ENCODE measurements at places on chromosomes 2 and 18.
A peak's percentile ranks its signal among the peaks of the same experiment; 100 is the strongest.

GRCh38 chr2:152504618-152505017, 169.6 kb downstream of the FMNL2 start:
- DNase-seq = no peak

GRCh38 chr18:25650201-25650941, 298.4 kb upstream of the ZNF521 start:
- DNase-seq = no peak

GRCh38 chr2:20187331-20187730, 37.6 kb downstream of the SDC1 start:
- no peak for DNase-seq

GRCh38 chr2:100603414-100603813, 40.6 kb downstream of the PDCL3 start:
- DNase-seq = no peak

DNA sequence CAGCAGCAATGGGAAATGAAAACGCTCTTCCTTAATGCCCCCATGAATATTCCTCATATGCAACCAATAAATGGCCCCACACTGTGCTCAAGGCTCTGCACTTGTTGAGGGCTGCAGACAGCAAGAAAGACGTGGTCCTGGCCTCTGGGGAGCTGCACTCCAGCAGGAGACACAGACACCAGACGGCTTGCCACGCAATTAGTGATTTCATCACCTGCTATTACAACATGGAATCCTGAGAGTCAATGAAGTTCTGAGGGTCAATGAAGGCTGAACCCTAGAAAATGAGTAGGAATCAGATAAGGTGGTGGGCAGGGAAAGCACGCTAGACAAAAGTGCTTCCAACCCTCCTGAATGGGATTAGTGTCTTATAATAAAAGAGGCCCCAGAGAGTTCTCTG, 18.9 kb downstream of the CREG2 start:
- DNase-seq = no peak

DNA sequence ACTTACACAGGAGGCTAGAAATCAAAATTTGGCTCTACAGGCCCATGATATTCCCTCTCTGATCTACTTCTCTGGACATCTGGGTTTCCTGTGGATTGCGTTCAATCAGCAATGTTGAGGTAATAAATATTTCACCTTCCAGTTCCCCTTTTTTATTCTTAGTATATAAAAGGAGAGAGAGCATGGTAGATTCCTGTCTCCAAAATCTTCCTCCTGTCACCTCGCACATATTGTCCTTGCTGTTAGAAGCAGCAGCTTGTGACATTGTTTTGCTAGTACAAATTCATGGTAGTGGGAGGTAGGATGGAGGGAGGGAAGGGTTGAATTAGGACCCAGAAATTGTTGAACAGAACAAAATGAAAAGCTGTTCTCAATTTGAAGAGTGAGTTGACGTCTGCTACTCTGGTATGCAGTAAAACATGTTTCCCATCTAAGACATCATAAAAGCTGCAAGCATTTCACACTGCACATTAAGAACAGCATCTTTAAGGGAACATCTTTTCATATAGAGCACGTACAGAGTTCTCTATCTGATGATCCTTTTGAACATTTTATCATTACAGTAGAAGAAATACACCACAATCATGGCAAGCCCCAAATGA, 156.4 kb downstream of the RDH14 start:
- DNase-seq = no peak

DNA sequence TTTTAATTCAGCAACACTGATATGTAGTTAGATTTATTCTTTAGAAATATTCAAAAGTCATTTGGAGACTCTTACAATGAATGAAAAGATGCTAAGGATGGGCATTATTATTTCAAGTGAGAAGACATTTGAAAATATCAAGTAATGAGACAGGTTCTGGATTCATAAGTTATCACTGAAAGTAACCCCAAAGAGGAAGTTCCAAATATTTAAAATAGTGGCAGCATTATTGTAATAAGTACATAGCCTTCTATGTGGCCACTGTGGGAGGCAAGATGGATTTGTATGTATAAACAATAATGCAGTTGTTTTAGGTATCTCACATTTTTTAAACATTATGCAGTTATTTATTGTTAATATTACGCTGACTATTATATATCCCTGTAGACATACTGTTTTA, 29.7 kb downstream of the ZC3H6 start:
- DNase-seq = no peak

DNA sequence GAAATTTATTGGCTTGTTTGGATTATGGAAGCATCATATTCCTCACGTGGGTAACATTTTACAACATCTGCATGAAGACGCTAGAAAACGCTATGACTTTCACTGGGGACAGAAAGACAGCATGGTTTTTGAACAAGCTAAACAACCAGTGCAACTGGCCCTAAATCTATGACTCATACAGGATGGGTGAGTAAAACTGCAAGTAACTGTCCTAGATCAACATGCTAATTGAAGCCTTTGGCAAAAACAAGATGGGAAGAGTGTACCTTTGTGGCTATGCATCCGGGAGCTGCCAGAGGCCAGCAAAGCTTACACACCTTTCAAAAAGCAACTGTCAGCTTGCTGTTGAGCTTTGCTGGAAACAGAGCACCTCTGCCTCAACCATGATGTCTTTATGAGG, 1096.0 kb upstream of the DDX18 start:
- DNase-seq = no peak

DNA sequence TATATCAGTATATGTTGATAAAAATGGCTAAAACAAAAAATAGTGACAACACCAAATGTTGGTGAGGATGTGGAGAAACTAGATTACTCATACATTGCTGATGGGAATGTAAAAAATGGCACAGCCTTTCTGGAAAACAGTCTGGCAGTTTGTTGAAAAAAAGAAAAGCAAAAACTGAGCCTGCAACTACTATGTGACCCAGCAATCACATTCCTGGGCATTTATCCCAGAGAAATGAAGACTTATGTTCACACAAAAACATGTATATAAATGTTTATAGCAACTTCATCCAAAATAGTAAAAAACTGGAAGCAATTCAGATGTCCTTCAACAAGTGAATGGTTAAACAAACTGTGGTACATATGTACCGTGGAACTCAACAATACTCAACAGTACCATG, 7.5 kb upstream of the KDSR start:
- DNase-seq = no peak

- no peak for DNase-seq
Measured at GRCh38 chr2:99674090-99674489, 184.3 kb upstream of the REV1 start.

- peak; percentile 42 for DNase-seq
Measured at GRCh38 chr2:44244135-44244871, 31.0 kb upstream of the SLC3A1 start.

DNA sequence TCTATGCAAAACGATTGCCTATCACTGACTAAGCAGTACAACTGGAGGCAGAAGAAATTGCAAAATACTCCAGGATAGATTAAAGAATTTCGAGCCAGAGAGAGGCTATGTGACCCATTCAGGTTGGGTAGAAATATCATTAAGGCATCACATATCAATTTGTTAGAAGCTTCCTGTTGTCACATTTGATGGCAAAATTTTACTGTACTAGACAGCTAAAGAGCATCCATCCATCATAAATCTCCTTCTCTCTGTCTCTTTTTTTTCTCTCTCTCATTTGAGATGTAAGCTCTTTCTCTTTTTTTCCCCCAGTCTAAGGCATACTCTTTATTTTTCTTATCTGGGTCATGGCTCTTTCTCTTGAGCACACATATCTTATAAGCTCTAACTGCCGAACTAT, 155.7 kb downstream of the EVA1A start:
- no peak for DNase-seq

- no peak for DNase-seq
Measured at GRCh38 chr2:53230691-53231090, 536.9 kb upstream of the CHAC2 start.

DNA sequence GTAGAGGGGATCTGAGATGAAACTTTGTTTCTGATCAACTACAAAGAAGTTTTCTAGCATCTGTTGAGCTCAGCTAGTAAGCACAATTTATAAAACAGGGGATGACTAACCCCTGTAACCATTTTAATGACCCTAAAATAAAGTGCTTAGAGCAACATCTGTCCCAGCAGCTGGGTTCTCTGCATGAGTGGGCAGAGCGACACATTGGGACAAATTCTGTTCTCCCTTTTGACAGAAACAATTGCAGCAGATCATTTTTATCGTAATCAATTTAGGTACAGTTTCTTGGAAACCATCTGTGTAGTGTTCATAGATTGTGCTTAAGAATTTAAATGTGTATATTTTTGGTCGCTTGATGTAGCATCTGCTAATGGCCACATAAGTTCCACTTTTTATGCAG, 678.0 kb downstream of the RNF144A start:
- no peak for DNase-seq

DNA sequence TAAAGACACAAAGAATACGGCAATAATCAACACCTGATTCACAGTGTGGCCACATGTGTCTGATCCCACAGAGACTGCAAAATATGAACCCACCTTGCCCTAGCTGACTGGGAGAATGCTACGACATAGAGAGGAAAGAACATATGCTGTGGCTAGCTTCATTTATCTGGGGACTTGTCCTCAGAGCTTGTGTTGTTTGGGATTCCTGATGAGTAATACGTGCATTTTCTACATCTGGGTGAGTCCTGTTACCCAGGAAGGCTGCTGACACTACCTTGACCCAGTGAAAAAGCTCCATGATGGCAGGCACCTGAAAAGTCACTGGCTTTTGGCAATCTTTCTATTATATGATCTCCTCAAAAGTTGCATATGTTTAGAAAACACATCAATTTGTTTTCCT, 427.7 kb upstream of the LYPD1 start:
- DNase-seq = no peak

DNA sequence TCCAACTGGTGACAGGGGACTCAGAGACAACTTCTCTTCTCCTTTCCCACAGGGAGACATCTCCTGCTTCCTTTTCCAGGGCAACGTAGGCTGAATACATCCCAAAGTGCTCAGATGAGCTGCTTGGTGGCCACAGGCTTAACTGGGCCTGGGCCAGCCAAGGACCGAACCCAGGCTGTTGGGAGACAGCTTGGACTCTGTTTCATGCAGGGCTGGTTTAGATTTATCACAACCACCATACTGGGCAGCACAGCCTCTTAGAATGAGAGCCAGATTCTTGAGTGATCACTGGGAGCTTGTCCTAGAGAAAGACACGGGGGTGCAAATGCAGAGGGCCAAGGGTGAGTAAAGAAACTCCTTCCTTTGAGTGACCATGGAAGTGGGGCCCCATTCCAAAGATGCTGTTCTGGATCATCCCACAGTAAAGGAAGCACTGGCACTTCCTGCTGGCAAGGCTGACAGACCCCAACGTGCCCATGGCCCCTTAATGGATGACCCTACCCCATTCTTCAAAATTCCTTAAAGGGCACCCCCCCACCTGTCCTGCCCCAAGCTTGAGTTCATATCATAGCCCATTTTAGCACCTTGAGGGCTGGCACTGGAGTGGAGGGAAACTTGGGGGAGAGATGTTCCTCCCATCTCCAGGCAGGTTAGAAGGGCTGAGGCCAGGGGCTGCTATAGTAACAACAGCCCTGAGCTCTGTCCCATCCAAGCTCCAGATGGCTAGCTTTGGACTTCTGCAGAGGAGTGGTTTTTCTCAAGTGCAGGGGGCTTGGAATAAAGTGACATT, 84.1 kb downstream of the CAPN13 start:
- no peak for DNase-seq

GRCh38 chr2:74514368-74515270, at the start of gene TLX2:
Gene TLX2, plus strand, starts transcription at chr2:74514450. Its CDS starts 357 bp downstream, at chr2:74514807.
- peak; percentile 44 for DNase-seq

Measured in bone marrow (tissue), 2 donors.